ENCODE measurements at places on chromosomes 3 and 15.

DNA sequence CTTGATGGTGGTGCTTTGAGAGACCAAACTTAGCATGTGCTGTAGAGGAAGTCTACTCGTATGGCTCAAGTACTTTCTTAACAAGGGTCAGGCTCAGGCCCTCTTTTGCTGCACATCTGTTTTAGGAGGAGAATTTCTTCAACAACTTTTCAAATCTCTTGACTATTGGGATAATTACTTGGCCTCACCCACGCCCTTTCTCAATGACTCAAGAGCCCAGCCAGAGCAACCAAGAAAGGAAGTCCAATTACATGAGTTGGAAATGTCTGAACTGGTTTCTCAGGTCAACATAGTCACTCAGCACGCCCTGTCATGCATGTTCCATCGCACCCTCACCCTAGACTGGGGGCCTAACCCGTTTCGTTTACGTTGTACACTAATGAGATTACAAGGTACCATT, 44.8 kb upstream of the UMPS start:
- DNase-seq: no peak

DNA sequence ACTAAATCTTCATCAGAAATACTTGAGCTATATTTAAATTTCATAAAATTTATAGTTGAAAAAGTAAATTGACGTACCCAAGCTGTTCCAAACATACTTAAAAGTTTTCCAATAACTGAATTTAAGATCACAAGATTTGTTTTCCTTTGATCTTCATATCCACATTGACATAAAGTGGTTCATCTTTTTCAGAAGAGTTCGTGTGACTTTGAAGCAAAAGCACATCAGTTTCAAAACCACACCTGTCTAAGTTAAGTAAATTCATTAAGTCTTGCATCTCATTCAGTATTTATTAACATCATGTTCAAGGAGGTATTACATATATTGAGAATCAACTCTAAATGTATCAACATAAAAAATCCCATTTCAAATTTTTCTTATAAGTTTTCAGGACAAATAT, 79.5 kb downstream of the BFSP2 start:
- DNase-seq: no peak

- no peak for DNase-seq
These were observed 130.6 kb downstream of the RPL22L1 start for GRCh38 chr3:170739410-170739809.

DNA sequence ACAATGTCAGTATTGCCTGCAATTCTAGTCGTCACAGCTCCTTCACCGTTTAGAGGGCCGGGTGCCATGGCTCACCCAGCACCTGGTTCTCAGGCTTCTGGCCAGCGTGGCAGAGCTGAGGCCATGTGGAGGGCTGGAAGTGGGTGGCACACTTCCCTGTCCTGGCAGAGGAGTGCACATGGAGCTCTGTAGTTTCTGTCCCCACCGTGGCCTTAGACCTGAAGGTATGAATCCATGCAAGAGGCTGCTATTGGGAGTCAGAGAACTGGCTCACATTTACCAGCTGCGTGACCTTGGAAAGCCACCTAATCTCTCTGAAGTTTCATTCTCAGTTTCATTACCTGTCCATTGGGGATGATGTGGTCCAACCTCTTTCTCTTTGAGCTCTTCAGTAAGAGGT, 22.2 kb downstream of the EPHB1 start:
- DNase-seq: no peak

DNA sequence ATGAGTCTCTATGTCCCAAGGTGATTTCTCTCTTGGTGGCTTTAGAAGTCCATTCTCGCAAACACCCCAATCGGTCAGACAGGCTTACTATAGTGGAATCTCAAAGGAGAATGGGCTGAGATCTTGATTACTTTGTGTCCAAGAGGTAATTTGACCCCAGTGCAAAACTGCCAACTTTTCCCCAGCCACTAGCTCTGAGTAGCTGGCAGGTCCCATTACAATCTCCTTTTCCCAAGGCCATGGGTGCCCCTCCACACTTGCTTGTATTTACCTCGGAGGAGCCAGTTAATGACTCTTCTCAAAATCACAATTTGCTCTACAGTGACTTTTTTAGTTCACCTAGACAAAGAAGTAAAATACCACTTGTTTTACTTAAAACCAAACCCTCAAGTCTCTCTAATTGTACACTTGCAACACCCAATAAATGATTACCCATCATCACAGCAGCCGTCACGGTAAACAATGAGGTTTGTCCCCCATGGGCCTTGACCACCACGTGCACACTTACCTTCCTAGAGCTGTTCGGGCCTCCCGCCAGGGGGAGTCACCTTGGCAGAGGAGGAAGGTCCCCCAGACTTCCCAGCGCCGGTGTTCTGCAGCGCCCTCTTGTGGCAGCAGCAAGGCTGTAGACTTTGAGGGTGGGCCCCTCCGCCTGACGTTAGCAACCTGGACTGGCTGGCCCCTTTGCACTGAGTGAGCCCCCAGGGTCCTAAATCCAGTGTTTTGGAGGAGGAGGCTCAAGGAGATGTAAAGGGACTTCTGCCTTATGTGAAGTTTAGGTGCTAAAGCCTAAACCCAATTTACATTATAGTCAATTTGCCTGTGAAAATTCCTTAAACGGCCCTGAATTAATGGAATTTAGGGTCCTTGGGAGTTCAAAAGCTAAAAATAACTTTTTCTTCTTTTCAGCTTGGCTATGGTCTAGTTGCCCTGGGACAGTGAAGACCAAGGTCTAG, 18.7 kb upstream of the HDAC11 start:
- DNase-seq: peak; percentile 44

DNA sequence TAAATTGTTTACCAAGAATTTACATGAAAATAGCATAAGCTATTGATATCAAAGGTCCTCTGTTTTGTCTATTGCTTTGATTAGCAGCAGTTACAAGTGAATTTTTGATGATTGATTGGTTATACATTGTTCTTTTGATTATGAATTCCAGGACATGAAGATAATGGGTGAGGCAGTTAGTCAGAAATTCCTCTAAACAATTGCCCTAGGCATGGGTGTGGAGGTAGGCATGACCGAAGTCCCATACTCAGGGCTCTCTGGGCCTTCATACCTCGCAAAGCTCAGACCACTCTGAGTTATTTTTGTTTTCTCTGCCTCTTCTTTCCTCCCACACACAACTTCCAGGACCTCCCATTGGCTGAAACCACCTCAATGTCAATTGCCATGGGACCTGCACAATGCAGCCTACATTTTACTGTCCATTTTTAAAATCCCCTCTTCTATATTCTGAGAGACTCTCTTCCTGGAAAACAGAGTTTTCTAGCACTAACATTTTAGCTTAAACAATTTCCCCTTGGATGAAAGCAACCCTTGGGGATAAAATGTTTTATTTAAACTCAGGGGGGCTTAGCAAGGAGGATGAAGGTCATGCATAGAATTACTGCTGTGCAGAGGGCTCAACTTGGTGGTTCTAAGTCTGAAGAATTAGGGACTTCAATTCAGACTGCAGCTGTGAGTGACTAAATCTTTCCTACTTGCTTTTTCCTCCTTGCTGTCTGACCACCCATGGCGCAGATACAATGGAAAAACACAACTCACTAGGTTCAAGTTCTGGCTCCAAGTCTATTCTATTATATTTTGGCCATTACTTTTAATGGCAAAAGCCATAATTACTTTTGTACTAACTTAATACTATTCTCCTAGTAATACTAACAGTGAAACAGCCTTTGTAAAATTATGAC, 594.8 kb downstream of the NTRK3 start:
- no peak for DNase-seq

DNA sequence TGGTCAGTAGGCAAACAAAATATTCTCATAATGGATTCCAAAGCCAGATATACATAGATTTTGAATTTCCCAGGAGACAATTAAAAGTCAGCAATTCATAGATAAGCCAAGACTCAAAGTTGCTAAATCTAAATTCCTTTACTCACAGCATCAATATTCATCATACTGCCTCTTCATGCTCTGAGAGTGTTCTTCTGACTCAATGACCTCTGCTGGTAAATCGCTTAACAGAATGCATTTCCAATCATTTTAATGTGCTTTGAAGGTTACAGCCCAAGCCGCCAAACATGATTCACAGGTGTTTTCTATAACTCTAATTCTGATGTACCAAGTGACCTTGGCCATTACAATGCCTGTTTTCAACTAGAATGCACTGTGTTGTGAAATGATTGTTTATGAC, 24.2 kb upstream of the SLC4A7 start:
- peak; percentile 39 for DNase-seq

DNA sequence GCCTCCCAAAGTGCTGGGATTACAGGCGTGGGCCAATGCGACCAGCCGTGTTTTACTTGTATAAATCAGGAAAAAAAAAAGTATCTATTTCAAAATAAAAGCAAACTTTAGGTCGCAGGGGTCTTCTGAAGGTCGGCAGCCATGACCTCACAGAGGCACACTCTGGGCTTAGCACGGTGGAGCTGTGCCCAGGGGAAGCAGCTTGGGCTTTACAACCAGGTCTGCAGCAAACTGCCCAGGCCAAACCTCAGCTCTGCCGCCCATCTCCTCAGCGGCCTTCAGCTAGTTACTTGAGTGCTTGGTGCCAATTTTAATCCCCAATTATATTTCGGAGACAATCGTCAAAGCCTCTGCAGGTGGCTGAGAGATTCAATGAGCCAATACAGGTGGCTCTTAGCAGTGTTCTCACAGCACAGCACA, 30.1 kb downstream of the ZDHHC19 start:
- no peak for DNase-seq

- no peak for DNase-seq
These were observed 1.4 kb downstream of the CLK3 start for GRCh38 chr15:74616996-74617395.

- DNase-seq: no peak
These were observed 92.8 kb upstream of the MITF start for GRCh38 chr3:69646287-69647067.

DNA sequence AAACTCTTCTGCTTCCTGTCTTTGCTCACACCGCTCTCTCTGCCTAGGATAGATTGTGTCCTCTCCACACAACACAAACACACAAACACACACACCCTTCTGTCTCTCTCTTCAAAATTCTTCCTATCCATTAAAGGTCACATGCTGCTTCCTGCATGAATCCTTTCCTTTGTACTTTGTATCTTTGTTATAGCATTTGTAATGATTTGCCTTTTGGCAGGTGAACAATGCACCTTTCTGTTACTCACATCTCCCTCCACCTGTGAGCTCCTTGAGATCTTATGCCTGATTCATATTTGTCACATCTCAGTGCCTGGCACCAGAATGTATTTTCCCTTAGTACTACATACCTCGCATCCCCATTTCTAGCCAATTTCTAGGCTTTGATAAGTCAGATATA, 251.4 kb upstream of the UMPS start:
- no peak for DNase-seq

GRCh38 chr3:127162947-127163645, 29.8 kb upstream of the PRR23E start:
- no peak for DNase-seq

DNA sequence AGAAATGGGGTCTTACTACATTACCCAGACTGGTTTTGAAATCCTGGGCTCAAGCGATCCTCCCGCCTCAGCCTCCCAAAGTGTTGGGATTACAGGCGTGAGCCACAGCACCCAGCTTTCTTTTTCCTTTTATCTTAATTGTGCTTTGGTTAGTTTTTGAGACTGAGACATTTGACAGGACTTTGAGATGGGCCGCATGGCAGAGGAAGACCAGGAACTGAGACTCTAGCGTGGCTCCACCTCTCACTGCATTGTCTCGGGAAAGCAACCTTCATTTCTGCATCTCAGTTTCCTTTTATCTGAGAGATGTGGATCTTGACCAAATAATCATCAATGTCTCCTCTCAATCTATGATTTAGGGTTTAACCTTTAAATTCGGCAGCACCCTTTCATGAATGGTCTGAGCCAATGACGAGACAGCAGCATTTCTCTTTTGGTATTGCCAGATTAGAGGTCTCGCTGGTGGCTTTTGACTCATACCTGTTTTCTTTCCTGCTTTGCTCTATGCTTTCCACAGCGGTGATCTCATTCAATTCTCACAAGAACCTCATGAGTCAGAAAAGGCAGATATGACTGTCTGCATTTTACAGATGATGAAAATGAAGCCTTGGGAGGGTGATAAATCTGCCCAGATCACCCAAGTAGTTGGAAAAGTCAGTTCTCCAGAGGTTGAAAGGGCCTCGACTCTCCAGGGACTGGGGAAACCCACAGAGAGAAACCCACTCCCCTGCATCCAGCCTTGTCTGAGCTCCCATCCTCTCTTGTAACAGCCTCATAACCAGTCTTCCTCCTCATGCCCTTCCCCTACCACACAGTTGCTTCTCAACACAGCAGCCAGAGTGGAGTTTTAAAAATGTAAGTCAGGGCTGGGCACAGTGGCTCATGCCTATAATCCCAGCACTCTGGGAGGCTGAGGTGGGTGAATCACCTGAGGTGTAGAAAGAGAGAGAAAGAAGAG, 84.8 kb upstream of the FOXB1 start:
- peak; percentile 81 for DNase-seq

DNA sequence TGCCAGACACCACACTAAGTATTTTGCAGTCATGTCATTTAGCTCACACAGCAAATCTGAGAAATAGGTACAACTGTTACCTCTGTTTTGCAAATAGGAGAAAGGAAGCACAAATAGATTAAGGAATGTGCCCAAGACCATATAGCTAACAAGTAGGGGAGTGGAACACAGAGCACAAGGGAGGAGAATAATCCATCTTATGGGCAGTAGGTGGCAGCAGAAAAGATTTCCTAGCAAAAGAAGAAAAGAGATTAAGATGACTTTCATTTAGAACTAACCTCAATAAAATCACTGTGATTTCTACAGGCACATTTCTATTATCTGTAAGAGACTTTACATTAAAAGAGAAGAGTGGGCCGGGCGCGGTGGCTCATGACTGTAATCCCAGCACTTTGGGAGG, 49.1 kb downstream of the NR1I2 start:
- peak; percentile 16 for DNase-seq

- no peak for DNase-seq
These were observed 3.7 kb downstream of the MKRN2OS start for GRCh38 chr3:12541625-12542024.

- DNase-seq: no peak
These were observed 21.6 kb upstream of the MOBP start for GRCh38 chr3:39445927-39446326.

DNA sequence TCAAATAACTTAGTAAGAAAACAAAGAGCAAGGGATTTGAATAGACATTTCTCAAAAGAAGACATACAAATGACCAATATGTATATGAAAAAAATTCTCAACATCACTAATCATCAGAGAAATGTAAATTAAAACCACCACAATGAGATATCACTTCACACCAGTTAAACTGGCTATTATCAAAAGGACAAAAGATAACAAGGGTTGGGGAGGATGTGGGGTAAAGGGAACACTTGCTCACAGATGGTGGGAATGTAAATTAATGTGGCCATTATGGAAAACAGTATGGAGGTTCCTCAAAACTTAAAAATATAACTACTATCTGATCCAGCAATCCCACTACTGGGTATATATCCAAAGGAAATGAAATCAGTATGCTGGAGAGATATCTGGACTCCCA, 46.0 kb upstream of the RYK start:
- no peak for DNase-seq

GRCh38 chr3:102483556-102483955, 48.7 kb downstream of the ZPLD1 start:
- DNase-seq: no peak

GRCh38 chr3:30873671-30874070, 20.8 kb downstream of the GADL1 start:
- peak; percentile 5 for DNase-seq

GRCh38 chr3:39095778-39096177, 11.6 kb downstream of the GORASP1 start:
- DNase-seq: no peak

Measured in iris pigment epithelial cell (primary cell).